Inflammatory macrophage (primary cell): ENCODE measurements at places on chromosomes 1 and 21.

DNA sequence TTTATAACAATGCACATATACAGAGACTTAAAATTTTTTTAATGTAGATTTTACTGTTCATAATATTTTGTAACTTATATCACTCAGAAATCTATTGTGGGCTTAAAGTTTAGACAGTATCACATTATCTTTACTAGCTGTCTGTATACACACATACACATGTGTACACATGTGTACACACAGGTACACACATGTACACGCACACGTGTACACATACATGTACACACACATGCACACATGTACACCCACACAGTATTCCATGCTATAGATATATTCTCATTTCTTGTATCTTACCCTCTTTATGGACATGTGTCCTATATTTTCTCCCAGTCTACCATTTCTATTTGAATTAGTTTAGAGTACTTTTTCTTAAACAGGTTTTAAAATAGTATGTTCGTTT lies 123.3 kb downstream of the USP25 start:
- DNase-seq, result no peak

- no peak for DNase-seq
Measured at GRCh38 chr1:94989398-94989797, 62.5 kb upstream of the CNN3 start.

GRCh38 chr1:94562519-94563260 lies 21.1 kb upstream of the F3 start:
- no peak for DNase-seq

DNA sequence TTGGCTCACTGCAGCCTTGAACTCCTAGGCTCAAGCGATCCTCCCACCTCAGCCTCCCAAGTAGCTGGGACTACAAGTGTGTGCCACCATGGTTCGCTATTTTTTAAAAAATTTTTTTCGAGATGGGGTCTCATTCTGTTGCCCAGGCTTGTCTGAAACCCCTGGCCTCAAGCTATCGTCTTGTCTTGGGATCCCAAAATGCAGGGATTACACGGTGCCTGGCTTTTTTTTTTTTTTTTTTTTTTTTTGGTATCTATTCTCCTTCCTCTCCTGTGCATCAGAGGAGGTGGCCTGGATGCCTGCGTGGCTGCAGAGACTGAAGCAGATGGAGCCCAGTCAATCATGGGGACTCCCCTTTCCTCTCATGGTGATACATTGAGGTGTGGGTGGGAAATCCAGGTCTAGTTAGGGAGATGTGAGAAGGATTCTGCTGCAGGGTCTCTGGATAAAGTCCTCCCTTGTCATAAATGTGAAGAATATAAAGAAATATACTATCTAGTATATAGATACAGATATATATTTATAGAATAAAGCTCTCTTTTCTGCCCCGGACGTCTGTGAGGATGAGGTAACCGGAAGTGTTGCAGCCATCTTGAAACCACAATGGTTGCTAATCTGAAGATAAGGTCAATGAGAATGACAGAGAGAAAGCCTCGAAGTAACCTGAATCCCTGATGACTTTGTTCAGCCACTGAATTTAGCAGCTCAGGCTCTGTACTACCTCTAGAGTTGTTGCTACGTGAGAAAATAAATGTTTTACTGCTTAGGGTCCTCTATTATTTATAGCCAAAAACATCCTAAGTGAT lies 19.5 kb upstream of the RGSL1 start:
- DNase-seq, result peak; percentile 46

- no peak for DNase-seq
Measured at GRCh38 chr21:36491209-36491910, 11.4 kb upstream of the CLDN14 start.

- peak; percentile 60 for DNase-seq
Measured at GRCh38 chr1:162023547-162024501, at the start of gene OLFML2B. OLFML2B (minus strand) TSS chr1:162023869; CDS start chr1:162023430, 439 bp downstream.

DNA sequence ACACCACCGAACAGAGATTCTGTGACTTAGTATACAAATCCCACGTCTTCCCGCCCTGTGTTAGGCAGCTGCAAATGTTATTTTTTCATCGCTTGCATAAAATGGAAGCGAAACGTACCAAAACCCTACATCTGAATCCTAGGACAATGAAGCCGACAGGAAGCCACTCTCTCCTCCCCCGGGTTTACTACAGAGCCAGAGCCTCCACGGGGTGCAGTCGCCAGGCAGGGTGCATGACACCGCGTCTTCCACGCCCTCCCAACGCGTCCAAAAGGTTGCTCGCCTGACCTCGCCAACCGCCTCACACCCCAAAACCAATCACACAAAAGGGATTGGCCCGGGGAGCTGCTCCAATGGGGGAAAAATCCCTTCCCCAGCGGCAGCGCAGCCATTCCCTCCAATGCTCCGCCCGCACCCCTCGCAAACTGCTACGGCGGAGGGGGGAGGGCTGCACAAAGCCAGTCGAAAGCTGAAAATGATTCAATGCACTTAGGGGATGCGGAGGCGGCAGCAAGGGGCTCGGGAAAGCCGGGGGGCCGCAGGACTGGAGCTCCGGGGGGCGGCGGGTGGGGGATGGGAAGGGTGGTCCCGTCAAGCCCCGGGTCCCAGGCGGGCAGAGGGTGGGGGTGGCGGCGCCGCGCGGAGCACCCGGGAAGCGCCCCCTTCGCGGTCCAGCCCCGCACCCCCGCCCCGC lies 701 bp downstream of the CEP170 start:
- peak; percentile 95 for DNase-seq

GRCh38 chr1:190102757-190103326 lies 374.8 kb downstream of the BRINP3 start:
- no peak for DNase-seq

- peak; percentile 99 for DNase-seq
Measured at GRCh38 chr1:59292562-59292961, 4.3 kb upstream of the FGGY start.

- DNase-seq, result no peak
Measured at GRCh38 chr1:3902111-3902511, 2.0 kb upstream of the C1orf174 start.

DNA sequence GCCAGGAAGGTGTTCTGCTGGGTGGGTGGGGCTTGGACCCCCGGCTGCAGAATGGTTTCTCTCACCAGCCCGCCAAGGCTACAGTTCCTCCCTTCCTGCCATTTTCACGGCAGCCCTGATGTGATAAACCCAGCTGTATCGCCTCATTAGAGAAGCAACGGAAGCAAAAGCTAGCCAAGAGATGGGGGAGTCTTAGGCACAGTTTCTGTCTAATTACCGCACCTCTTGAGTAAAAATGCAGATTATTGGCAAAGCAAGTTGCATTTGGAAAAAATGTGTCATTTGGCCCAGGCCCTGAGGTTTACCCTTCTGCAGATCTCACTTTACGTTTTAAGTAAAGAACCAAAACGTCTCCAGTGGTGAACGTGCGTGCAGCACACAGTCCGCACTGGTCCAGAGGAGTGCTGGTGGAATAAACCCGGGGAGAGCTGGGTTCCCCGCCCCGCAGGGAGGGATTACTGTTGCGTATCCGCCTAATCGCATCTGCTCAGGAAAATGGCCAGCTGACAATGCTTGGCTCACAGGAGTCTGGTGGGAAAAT lies 109.9 kb downstream of the GALNT2 start:
- no peak for DNase-seq

DNA sequence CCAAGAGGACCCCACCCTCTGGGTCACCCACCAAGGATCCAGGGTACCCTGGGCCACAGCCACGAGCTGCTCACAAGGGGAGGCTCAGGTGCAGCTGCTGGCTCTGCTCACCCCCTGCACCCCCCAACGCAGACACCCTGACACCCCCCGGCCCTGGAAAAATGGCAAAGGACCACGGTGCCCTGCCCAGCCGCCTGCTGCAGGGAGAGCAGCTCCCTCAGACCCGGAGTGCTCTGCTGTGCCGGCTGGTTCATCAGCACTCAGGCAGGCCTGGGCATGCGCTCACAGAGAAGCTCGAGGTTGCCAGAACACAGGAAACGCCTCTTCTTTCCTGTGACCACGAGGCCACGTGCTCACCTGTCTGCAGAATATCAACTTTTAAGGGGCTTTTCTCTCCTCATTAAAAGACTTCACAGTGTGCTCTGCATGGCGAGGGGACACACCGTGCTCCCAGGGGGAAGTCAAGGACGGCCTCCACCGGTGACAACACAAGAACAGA lies 4.3 kb upstream of the C1QTNF12 start:
- no peak for DNase-seq

DNA sequence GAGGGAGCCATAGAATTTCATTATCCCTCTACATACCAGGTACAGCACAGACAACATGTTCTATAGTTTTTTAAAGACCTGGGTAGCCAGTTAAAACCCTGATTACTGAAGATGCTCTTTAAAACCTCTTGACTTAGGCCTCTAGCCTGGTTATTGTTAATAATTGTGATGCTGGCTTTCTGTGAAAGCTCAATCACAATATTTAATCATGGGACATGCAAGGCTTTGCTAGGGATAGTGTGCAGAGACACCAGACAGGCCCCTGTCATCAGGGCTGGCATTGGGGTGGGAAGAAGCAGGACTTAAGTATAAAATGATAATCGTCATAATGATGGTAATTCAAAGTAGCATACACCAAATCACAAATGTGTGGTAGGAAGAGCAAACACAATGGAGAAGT lies 274.4 kb downstream of the PTBP2 start:
- DNase-seq, result no peak

DNA sequence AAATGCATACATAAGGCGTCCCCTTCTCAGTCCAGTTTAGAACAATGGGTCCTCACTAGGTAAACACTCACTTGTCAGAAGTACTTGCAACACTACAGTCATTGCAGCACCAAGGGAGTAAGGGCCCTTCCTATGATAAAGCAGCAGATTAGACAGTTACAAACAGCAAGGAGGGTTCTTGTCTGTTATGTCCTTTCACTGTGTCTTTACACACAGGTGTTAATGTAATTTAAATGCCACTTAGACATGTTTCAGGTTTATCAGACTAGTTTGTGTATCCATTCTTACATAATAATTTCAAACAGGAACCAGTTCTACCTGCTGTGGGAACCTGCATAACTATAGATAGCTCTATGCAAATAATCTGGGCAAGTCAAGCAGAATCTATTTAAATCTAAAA lies 105.6 kb upstream of the USH2A start:
- DNase-seq, result no peak

DNA sequence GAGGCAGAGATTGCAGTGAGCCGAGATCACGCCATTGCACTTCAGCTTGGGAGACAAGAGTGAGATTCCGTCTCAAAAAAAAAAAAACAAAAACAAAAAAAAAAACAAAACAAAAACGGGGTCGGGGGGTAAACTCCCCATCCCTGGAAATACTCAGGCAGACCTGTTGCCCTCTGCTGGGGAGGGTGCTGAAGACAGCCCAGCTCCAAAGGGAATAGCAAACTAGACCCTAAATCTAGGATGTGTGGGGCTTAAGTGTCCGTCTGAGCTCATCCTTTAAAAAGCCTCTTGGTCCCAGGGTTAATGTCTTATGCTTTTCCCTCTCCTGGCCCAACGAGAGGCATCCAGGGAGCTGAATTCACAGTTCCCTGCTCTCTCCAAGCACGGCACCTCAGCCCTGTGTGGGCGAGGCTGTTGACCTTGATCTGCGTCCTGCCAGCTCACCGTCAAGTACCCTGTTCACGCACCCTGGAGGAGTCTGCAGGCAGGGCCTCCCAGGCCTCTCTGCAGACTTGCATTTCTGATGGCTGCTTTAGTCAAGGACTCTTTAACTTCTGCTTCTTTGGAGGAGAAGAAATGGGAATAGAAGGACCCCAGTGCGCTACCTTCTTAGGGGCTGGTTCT lies 22.3 kb downstream of the KCND3 start:
- DNase-seq, result no peak

- no peak for DNase-seq
Measured at GRCh38 chr1:56533197-56533596, 46.2 kb downstream of the PLPP3 start.

- DNase-seq, result peak; percentile 51
Measured at GRCh38 chr1:219461981-219462400, 150.9 kb downstream of the ZC3H11B start.

DNA sequence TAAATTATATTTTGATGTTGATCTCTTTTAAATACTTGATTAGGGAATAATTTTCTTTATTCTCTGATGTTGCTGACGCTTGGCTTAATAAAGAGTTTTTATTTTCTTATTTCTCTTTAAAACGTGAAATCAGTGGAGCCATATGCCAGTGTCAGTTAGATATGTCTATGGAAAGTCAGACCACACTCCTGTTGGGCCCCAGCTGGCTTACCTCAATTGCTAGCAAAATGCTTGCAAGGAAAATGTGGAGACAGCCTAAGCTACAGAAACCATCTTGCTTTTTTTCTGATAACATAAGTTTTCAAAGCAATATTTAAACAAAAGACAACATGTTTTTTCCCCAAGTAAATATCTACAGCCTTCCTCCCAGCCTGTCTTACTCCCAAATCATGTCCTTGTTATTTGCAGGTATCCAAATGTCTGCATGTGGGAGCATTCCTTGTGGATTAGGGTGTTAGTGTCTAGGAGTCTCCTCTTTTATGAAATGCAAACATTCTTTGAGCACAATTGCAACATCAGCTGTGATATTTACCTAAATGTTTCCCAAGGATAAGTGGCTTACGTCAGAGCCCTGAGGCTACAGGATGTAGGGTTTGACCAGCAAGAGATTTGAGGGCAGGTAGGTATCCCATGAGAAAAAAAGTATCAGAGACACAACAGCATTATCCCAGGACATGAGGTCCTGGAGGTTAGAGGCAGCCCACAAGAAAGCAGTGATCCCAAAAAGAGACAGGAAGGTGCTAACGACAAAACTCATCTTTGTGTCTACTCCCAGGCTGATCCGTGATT lies 117.2 kb upstream of the KCNJ15 start:
- DNase-seq, result no peak

- no peak for DNase-seq
Measured at GRCh38 chr1:3777647-3778589, 5.4 kb downstream of the SMIM1 start.

DNA sequence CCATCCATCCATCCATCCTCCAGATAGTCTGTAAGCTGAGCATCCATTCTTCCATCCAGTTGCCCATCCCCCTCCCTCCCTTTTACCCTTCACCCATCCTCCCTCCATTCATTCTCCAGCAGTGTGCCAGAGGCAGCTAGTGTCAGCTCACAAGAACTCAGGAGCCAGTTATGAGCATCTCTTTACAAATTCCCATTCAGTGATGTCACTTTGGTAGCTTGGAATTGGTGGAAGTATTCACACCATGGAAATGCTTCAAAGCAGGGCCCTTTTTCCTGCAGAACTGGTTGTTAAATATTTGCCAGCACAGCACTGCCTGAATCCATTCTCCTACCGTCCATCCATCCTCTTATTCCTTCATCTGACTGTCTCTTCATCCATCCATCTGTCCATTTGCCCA lies 72.5 kb downstream of the ARHGEF10L start:
- no peak for DNase-seq

GRCh38 chr1:98405581-98406074 lies 255.9 kb upstream of the SNX7 start:
- no peak for DNase-seq
